ENCODE measurements at places on chromosomes 2 and 18.

DNA sequence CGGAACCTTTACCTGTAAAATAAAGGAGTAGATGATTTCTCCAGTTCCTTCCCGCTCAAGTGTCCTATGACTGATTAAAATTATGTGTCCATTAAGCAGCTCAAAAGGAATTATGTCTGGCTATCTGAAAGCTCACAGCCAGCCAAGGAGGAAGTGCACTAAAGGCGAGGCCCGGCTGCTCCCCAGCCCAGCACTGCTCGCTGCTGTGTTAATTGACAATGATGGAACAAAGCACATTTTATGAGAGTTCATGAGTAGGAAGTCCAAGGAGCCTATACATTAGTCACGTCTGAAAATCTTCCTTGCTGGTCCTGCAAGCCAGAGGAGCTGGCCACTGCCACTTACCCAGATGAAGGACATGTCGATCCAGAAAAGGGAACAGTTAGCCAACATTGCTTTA is 14.3 kb downstream of the TTC32 start:
- no peak for DNase-seq

DNA sequence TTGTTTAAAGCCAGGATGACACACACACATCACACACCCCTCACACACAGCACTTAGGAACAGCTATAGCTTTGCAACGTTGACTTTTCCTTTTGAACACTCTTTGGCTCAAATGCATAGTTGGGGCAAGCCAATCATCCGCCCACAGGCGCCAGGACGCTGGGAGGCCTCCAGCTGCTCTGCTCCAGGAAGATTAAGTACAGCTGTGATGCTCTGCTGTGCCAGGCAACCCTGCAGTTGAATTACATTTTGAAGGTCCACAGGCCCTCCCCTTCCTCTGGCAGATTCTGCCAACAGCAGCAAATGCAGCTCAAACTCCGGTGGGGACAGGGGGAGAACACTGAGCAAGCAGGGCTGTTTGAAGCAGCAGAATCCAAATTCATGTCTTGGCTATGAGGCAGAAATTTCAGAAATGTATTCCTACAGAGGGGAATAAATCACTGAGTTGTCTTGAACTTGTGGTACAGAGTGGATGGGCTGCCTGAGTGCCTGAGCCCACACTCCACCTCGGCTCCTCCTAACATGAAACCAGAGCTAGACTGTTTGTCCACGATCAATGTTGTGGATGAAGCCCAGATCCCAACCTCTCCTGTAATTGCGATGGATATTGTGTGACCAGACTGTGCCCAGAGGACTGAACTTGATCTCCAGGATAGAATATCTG is 86.5 kb upstream of the PPP1CB start:
- no peak for DNase-seq

GRCh38 chr2:234178330-234179030 is 128.0 kb downstream of the SPP2 start:
- no peak for DNase-seq

- no peak for DNase-seq
Observed at GRCh38 chr2:102028470-102028869, 36.7 kb downstream of the IL1R2 start.

DNA sequence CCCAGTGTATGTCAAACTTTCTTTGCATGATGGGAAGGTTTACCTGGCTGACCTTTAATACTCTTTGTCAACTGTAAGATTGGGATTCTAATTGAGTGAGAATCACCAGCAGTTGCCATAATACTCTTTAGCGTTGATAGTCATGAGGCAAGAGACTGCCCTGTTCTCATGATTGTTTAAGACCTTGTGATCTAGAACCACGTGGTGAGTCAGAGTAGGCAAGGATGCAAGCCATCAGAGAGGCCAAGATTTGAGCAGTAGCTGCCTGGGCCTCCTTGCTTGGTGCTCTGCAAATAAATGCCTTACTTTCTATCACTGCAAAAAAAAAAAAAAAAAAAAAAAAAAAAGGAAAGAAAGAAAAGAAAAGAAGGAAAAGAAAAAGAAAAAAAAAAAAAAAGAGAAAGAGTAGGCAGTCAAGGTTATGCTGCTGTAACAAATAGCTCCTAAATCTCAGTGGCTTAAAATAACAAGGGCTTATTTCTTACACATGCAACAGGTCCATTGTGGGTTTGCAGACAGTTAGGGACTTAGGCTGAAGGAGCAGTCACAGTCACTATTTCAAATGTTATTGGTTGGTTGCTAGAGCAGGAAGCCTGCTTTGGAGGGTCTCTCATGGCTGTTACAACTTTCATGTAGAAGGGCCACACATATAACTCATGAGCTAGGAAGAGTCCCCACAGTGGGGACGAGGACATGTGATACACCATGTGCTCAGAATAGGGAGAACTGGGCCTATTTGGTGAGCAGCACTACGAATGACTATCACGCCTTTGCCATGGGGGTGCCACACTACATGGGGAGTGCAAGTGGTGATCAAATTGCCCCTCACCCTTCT is 21.7 kb downstream of the IL1R2 start:
- DNase-seq, result no peak

DNA sequence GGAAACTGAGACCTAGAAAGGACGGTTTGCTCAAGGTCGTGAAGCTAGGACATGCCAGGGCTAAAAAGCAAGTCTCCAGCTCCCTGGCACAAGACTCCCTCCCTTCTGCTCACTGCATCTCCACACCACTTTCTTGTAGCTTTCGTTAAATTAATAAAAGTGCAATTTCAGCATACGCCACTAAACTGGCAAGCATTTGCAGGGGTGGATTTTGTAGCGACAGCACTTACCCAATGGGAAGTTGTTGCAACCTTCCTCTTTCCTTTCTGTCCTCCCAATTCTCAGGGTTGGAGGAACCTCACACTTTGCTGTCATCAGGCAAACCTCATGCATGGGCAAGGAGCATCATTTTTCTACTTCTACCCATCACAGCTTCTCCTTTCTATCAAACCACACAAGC is 7.4 kb upstream of the RHOB start:
- DNase-seq, result no peak

DNA sequence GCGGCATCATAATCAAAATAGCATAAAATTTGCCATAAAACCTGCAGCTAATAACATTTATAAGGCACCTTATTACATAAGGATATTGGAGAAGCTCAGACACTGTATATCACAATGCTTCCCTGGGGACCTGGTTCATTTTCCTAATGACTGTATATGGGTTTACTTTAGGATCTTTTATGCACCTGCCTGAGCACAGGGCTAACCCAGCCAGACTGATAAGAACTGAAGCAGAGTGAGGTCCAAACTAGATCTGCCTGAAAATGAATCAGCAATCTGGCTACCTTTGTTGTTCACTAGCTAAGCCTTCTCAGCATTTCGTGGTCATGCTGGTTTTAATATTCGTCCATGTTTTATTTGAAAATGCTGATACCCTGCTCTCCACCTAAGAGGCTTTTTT is 1922.3 kb upstream of the CELF4 start:
- no peak for DNase-seq

- no peak for DNase-seq
Observed at GRCh38 chr2:38723173-38723572, 28.0 kb downstream of the SRSF7 start.

DNA sequence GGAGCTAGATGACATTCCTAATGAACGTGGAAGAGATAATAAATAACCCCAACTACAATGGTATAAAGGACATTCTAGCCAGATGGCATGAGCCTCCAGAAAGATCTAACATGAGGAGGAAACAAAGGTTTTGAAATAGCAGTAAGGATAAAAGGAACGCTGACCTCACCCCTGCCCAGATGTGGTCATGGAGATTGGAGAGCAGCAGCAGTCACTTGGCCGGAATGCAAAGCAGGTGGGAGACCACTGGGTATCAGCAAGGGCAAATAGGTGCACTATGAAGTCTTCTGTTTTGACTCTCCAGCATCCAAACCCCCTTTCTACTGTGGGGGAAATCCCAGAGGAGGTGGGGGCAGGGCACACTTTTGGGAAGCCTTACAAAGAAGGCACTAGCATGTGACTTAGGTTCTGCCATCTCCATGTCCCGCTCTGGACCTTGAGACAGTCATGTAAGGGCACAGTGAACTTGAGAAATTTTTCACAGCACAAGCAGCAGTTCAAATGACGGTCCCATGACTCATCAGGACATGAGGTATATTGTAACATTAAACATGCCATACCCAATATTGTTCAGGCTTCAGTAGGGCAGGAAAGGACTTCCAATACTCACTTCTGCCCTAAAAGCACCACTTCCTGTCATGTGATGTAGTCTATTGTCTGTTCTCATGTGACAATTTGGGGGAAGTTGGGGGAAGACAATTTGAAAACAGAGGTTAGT is 55.2 kb downstream of the METTL4 start:
- DNase-seq, result no peak

- DNase-seq, result no peak
Observed at GRCh38 chr2:71882236-71882946, 265.3 kb downstream of the CYP26B1 start.

DNA sequence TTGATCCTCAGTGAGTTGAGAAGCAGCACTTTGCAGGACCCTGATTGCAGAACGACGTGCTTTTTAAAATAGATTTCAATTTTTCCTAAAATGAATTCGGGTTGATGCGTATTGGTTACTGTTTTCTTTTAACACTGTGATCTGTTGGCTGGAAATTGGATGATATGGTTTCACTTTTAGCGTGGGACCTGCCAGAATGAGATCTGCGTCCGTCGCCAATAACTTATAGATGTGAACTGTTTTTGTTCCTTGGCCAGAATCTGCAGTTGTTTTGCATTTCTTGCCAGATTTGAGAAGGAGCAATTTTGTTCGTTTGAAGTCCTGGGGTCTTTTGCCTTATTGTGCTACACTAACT is 703 bp downstream of the UGGT1 start:
- no peak for DNase-seq

DNA sequence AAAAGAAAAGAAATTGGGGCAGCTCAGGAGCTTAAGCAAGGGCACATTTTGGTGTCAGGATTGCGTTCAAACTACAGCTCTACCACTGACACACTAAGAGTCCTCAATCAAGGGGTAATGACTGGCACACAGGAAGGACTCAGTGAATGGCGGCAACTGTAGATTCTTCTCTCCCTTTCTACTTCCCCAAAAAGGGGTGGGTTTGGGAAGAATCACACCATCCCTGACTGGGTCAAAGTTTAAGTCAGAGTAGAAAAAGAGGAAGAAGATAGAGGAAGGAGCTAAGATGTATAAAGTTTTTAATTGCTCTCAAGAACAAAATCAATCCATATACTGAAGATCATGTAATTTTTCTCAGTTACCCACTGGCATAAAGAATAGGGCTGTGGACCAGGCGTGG is 2.6 kb downstream of the NLRC4 start:
- no peak for DNase-seq

- DNase-seq, result no peak
Observed at GRCh38 chr2:49943944-49944778, 789.8 kb upstream of the FSHR start.

DNA sequence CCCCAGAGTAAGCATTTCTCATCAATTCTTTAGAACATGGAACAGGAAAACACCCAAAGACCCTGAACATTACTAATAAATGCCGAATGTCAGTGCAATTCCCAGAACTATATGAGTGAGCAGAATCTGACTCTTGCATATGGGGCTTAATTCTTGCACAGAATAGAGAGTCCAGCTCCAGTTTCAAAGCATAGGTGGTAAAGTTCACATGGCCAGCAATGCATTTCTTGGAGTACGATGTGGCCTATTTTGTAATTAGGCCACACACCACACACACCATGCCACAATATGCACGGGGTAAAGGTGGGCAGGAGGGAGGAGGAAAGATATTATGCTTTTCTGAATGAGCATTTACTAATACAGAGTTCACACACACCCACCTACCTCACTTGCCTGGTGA is 56.5 kb downstream of the PLA2R1 start:
- DNase-seq, result no peak

DNA sequence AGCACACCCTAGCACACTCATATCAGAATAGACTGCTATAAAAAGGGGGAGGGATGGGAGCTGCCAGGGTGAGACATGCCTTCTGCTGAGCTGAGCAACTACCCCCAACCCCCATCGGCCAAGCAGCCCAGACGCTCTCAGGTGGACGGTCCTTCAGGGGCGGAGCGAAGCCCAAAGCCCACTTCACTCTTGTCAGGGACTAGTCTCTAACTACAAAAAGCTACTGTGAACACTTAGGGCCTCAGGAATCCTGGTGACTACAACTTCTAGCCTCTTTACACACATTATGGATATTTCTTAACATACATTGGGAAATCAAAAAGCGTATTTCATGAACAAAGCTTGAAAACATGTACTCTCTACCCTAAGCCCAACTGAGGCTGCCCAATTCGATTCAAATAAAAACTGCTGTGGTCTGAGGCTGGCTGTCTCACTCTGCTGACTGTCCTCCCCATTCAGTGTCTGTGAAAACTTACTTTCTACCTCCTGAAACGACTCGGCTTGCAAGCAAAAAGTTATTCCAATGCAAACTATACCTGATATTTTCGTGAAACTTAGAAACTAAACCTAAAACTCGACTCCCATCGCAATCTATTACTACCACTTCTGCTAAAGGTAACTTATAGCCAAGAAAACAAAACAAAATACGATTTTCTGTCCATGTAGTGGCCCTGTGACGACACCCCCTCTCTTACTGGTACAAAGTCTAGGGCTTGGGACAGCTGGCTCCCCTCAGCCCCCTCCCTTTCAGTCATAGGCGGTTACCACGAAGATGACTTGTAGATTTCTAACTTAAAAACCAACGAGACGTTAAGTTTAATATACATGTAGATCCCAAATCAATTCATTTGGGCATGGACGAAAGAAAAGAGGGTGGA is 1.2 kb downstream of the SERTAD2 start:
- DNase-seq, result no peak

DNA sequence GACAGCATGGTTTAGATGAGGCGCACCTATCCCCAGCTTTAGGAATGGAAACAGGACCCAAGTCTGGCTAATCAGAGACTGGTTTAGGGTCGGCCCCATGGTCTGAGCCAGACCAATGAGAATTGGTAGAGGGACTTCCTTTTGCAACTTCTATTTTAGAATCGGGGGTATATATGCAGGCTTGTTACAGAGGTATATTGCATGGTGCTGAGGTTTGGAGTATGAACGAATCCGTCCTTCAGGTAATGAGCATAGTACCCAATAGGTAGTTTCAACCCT is 1.5 kb upstream of the BOLA3 start:
- no peak for DNase-seq

GRCh38 chr2:7338961-7339360 is 421.7 kb downstream of the RNF144A start:
- DNase-seq, result no peak

- no peak for DNase-seq
Observed at GRCh38 chr2:178297091-178297411, 102.7 kb downstream of the OSBPL6 start.

GRCh38 chr2:33477473-33478468 is 1.3 kb downstream of the RASGRP3 start:
- peak; percentile 19 for DNase-seq

GRCh38 chr18:5625076-5625475 is 81.3 kb upstream of the EPB41L3 start:
- DNase-seq, result no peak

Measured in activated CD4-positive, alpha-beta T cell treated with anti-CD3 and anti-CD28 coated beads, Interleukin-2, amount 50 U/mL, for 24 hours (primary cell).